Activated T-cell treated with anti-CD3 and anti-CD28 coated beads for 24 hours (primary cell): ENCODE measurements at places on chromosomes 7 and 10.

DNA sequence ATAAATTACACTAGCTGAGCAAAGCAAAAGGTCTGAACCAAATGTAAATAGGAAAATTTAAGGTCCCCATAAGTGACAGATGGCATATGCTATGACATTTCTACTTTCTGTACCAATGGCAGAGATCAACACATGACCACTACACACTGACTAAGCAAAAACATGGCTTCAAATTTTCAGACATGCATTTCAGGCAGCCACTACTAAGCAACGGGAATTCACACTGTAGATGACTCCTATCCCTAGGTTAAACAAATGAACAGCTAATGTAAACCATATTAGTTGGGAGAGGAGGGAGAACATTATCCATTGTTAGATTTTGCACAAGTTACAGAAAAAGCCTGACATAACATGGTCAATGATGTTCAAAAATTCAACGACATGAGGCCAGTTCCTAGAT is 11.4 kb upstream of the KIF20B start:
- no peak for DNase-seq

DNA sequence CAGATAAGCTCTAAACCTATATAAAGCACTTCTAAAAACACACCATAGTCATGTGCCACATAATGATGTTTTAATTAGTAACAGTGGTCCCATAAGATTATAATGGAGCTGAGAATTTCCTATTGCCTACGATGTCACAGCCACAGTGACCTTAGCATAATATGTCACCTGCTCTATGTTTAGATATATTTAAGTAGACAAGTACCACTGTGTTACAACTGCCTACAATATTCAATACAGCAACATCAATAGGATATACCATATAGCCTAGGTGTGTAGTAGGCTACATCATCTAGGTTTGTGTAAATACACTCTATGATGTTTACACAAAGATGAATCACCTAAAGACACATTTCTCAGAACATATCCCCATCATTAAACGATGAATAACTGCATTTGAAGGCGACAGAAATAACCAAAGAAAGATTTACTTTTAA is 24.5 kb downstream of the GPR22 start:
- no peak for DNase-seq

GRCh38 chr10:26969145-26969926 is 108.6 kb upstream of the ABI1 start:
- no peak for DNase-seq

DNA sequence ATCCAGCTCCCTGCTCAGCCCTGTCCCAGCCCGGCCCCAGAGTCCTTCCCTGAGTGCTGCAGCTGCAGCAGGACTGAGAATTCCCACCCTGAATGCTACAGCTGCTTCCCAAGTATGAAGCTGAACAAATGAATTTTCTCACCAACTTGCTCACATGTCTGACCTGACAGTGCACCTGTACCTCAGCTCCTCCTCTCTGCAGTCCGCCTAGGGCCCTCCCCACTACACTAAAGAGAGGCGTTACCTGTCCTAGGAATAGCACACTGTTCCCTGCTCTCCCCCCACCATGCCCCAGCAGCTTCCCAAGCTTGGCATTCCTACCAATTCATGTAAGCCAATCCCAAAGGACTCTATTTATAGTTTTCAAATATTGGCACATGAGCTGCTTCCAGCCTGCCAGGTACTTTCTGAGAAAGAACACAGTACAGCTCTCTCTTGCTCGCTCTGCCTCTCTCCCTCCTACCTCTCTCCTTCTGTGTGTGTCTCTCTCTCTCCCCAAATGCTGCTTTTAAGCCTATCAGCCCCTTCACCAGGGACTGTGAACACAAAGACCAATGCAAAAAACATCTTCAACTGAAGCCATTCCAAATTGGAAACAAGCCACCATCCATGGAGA is 400.1 kb downstream of the TNS3 start:
- DNase-seq, result no peak

DNA sequence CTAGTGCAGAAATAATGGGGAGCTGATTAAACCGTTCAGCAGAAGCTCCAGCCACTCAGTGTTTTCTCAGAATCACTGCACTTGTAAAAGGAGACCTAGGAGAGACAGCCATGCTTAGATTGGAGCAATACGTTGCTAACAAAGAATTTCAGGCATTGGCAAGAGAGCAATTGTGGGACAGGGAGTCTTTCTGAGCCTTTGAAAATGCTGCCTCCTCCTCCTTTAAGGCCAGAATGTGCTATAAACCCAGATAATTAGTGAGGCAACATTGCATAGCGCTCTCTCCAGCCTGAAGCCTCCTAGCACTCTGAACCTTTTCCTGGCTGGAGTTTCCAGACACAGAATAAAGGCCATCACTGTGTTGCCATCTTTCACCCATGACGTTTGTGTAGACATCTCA is 18.5 kb upstream of the PTPRN2 start:
- no peak for DNase-seq

DNA sequence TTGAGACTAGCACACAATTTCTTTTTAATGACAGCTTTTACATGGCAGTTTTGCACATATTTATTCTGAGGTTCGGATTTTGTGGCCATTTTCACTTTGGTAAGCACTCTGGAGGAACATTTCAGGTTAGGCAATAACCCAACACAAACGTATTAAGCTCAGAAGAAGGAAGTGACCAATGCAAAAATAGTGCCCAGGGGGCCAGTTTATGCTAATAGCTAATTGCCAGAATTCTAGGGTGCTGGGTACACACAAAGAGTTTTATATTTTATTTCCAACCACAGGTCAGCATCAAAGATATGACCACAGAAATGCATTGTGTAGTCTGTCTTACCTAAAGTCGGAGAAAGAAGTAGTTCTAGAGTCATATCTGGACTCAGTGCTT is 8.4 kb upstream of the AGR2 start:
- DNase-seq, result no peak

DNA sequence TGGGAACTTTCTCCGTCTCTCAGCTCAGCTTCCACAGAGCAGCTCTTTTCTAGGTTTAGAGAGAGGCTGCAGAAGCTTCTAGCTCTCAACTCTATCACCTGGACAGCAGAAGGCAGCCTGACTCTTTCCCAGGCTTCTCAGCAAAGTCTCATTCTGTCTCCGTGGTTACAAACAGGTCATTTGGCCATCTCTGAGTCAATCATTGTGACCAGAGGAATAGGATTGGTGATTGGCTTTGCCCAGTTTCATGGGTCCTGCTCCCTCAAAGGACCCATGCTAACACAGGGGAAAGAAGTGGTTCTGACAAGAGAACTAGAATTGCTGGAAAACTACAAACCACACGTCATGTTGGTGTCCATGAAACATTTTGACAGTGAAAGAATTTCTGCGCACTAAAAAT is 43.6 kb downstream of the PRR15 start:
- no peak for DNase-seq

- no peak for DNase-seq
Observed at GRCh38 chr7:2151237-2151636, 81.5 kb downstream of the MAD1L1 start.

GRCh38 chr7:138842111-138842510 is 44.1 kb upstream of the ATP6V0A4 start:
- no peak for DNase-seq

GRCh38 chr7:106623853-106624252 is 37.1 kb downstream of the CCDC71L start:
- DNase-seq, result no peak

GRCh38 chr10:120095875-120096274 is 203.3 kb downstream of the SEC23IP start:
- DNase-seq, result no peak

- no peak for DNase-seq
Observed at GRCh38 chr10:69842882-69843281, 41.2 kb downstream of the COL13A1 start.
